Effector CD8-positive, alpha-beta T cell (primary cell): ENCODE measurements at places on chromosomes 5 and 9.
A peak's percentile ranks its signal among the peaks of the same experiment; 100 is the strongest.

DNA sequence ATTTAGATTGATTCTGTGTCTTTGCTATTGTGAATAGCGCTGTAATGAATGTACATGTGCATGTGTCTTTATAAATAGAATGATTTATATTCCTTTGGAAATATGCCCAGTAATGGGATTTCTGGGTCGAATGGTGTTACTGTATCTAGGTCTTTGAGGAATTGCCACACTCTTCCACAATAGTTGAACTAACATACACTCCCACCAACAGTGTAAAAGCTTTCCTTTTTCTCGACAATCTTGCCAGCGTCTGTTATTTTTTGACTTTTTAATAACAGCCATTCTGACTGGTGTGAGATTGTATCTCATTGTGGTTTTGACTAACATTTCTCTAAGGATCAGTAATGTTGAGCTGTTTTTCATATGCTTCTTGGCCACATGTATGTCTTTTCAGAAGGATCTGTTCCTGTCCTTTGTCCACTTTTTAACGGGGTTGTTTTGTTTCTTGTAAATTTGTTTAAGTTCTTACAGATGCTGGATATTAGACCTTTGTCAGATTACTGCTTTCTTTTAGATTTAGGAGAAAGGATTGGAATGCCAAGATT is 125.0 kb upstream of the NR5A1 start:
- no peak for DNase-seq

DNA sequence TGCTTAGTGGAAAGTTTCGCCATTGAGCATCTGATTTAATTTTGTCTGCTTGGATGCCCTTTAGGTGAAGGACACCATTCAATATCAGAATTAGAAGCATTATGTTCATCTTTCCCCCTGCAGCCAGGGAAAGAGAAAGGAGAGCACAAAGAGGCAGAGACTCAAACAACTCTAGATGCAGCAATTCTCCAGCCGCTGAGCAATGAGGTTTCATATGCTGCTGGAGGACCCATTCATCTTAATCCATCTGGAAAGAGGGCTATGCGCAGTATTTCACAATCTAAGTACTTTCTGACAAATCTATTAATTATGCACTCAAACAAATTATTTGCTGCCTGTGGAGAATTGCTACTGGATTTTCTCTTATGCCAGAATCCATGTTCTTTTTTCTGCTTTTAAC is 527.0 kb upstream of the TUSC1 start:
- DNase-seq, result no peak

GRCh38 chr5:150523472-150524350 is 15.8 kb downstream of the NDST1 start:
- DNase-seq, result no peak

DNA sequence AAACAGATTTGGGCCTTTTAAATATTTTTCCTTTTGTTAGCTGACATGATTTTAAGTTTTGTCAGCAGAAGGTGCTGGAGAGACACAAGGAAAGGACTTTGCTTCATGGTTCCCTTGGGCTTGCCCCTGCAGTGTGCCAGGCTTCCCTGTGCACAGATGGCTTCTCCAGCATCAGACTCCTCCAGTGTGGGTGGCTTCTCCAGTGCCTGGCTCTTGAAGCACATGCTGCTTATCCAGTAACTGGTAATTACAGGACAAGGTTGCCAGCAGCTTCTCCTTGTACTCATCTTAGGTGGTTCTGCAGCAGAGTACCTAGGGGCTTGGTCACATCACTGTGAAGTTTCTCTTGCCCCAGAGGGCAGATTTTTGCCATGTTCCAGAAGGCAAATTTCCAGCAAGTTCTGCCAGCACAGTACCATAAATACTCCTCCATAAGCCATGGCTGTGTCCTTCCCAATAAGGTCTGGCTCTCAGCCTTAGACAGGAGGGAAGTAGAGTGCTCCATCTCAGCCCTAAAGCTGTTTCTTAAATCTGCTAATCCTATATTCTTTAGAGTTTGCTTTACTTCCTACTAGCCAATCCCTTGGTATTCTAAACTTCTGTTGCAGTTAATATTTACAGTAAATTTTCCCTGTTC is 62.4 kb downstream of the PJA2 start:
- no peak for DNase-seq

GRCh38 chr9:37927132-37927531 is 23.2 kb upstream of the SLC25A51 start:
- no peak for DNase-seq

DNA sequence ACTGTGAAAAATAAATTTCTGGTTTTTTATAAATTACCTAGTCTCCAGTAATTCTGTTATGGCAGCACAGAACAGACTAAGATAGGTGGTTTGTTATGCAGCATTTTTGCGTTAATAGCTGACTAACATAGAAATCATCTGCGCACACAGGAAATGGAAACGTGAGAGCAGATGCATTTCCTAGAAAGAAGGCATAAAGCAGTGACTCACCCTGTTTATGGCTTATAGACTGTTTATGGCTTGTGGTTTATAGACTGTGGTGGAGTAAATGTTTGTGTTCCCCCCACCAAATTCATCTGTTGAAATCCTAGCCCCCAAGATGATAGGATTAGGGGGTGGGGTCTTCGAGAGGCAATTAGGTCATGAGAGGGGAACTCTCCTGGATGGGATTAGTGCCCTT is 18.3 kb upstream of the OSMR start:
- DNase-seq, result no peak

DNA sequence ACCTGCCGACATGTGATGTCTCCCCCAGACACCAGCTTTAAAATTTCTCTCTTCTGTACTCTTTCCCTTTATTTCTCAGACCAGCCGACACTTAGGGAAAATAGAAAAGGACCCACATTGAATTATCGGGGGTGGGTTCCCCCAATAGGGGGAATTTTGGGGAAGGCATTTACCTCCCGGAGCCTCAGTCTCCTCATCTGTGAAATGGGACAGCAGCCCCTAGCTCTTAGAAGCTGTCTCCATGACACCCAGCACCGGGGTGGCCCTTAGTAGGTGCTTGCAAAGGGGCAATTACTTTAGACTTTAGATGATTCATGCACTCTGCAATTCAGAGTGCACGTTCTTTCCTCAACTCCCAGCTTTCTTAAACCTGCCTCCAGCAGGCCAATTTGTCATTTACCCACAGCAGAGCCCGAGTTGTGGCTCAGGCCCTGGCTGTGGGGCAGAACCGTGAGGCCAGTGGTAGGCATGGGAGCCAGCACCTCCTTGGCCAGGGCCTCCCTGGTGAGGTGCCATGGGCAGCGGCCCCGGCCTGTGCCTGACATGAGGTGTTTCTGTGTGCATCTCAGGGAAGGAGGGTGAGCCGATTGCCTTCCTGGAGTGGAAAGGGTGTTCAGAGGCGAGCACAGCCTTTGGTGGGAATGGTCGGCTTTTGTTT is 51.7 kb downstream of the SH3PXD2B start:
- no peak for DNase-seq

- no peak for DNase-seq
Measured at GRCh38 chr5:1099926-1100663, 11.8 kb downstream of the SLC12A7 start.

DNA sequence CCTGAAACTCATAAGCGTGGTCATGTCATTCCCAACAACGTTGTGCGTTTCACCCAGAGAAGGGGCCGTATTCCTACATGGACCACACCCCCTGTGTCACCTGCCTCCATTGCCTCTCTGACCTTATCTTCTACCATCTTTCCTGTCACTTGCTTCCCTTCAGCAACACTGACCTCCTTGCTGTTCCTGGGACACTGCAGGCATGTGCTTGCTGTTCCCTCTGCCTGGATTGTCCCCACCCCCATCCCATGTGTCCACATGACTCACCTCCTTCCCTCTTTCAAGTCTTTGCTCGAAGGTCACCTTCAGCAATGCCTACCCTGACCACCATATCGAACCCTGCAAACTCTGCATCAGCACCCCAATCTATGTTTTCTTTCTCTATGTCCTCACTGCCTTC is 133.2 kb upstream of the ZNF618 start:
- no peak for DNase-seq

- DNase-seq, result no peak
Measured at GRCh38 chr5:135371622-135372232, 27.3 kb downstream of the MACROH2A1 start.

- no peak for DNase-seq
Measured at GRCh38 chr5:40554813-40555212, 124.9 kb upstream of the PTGER4 start.

- DNase-seq, result no peak
Measured at GRCh38 chr9:18909140-18910018, 123.6 kb downstream of the SAXO1 start.

GRCh38 chr5:150263801-150264621 is 25.6 kb downstream of the CAMK2A start:
- no peak for DNase-seq

DNA sequence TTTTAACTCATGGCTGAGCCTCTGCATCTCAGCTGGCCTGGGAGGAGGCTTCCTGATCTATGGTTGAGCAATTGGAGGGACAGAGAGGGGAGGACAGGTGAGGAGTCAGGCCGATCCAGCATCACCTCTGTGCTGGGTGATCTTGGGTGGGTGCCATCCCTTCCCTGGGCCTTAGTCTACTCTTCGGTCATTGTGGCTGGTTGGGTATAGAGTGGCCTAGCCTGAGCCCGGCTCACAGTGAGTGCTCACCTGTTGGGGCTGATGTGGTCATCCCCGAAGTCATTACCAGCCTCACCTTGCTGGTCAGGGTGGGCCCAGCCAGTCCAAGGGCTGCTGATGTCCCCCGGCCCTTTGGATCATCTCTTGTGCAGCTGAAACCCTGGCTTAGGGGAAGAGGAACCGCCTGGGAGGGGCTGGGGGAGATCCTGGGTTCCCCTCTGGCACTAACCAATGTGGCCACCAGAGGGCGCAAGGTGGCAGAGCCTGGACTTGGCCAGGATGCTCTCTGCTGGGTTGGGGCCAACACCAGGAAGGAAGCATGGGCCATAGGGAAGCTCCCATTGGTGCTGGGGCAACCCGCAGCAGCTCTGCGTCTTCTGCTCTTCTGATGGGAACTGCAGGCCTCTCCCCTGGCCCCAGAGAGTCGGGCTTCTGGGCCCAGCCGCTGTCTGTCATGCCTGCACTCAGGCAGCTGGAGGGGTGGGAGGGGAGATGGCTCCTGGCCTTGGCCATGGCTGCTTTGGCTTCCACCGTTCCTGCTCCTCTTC is 17.3 kb upstream of the ODF2 start:
- DNase-seq, result peak; percentile 76

GRCh38 chr9:250625-251024 is 36.0 kb downstream of the DOCK8 start:
- DNase-seq, result no peak

DNA sequence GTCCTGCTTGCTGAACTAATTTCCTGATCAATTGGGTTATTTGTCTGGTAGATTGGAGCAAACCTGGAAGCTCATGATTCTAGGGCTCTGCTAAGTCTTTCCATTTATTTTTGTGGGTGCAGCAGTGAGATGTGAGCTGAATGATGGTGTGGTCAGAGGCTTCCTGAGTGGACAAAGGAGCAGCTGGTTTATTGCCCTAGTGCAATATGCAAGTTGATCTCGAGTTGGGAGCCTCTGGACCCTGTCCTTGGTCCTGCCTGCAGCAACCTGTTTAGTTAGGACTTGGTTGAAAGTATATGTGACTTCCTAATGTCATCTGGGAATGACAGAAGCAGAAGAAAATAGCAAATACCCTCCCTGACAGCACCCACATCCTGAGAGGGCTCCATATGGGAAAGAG is 4.2 kb upstream of the UNC5A start:
- no peak for DNase-seq

GRCh38 chr9:104232781-104233341 is 138.8 kb downstream of the SMC2 start:
- no peak for DNase-seq

DNA sequence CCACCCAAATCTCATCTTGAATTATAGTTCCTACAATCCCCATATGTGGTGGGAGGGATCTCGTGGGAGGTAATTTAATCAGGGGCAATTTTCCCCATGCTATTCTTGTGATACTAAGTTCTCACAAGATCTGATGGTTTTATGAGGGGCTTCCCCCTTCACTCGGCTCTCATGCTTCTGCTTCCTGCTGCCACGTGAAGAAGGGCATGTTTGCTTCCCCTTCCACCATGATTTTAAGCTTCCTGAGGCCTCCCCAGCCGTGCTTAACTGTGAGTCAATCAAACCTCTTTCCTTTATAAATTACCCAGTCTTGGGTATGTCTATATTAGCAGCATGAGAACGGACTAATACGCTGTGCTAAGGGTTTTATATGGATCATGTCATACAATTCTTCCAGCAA is 72.3 kb downstream of the TLE4 start:
- no peak for DNase-seq

DNA sequence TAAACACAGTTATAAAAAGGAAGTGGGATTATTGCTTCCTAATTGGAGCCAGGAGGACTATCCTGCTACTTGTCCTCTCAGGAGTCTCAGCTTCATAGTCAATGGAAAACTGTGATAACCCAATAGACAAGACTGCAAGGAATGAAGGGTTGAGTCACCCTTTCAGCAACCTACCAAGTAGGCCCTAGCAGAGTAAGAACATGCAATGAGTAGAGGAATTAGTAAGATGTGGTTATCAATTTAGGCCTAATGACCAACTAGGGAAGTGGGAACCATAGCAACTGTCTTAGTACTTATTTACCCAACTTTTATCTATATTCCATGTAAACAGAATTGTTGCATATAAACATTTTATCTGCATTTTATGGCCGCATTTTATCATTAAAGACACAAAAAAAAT is 310.1 kb downstream of the RFX3 start:
- DNase-seq, result no peak

- DNase-seq, result no peak
Measured at GRCh38 chr5:135740475-135740874, 94.0 kb upstream of the SLC25A48 start.

GRCh38 chr5:84564321-84565075 is 179.8 kb upstream of the EDIL3 start:
- no peak for DNase-seq

- DNase-seq, result no peak
Measured at GRCh38 chr5:71703941-71704340, 15.1 kb upstream of the CARTPT start.

GRCh38 chr5:177507165-177507564 is 2.5 kb downstream of the DOK3 start:
- DNase-seq, result no peak

DNA sequence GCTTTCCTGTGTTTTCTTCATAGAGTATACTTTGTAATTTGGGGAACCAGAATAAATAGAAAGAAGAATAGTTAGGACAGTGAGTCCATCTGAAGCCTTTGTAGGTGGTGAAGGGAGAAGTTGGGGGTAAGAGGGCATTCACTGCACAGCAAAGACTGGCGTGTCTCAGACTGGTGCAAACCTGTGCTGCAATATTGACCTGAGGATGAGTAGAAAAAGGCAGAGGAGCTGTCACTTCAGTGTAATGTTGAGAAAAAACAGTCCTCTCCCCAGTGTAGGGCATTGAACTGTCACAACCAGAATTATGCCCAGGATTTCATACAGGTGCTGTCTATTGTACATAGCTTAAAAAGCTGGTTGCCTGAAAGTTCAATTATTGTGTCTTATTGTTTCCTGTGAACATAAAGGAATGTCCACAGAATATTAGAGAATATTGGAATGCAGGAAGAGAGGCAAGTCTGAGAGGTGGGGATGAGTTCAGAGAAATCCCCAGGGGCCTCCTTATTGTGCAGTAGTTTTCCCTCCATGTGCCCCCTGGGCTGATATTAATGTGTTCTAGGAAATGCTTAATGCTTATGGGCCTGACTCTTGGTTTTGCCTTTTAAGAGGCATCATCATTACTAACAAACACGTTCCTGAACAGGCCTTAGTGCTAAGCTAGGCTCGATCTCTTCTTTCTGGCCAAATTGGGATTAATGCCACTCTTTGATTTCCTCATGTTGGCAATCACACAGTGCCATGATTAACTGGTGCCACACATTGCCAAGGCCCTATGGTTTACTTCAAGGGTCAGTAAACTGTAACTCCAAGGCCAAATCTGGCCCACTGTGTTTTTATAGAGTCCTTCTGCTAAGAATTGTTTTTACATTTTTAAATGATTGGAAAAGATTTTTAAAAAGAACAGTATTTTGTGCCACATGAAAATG is 34.0 kb downstream of the DAPK1 start:
- no peak for DNase-seq
